ENCODE measurements at places on chromosomes 16 and 17.

DNA sequence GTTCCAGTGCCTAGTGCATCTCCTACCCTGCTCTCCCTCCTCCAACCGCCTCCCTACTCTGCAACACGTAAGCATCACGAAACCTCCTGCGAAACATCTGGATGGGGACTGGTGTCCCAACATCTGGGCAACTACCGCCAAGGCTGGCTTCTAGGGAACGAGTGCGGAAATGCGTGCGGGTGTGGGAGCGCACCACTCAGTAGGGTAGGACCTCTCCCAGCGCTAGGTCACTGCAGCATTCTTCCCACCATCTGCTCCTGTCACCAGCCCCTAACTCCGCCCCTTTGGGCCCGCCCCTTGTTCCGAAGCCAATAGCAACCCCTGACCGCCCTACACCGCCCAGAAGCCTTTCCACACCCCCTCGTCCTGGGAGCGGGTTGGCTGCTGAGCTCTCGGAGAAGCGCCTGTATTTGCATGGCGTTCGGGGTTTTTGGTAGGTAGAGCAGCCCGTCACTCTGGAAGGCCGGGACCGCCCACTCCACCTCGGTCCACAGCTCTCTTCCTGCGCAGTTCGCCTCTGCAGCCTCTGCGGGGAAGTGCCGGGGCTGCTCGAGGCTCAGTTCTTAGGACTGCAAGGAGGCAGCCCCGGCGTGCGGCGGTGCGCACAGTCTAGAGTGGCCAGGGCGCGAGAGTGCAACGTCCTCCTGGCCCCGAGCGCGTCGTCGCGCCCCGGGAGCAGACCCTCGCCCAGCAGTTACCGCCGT is at the start of gene HS3ST3B1:
Gene HS3ST3B1, plus strand, starts transcription at position 507 of the 704 bp plus-strand sequence. CDS start 438 bp downstream, outside the sequence.
- peak; percentile 100 for DNase-seq

GRCh38 chr17:1037238-1037879 is 40.4 kb downstream of the TIMM22 start:
- no peak for DNase-seq

GRCh38 chr16:53080345-53081031 is 25.7 kb downstream of the CHD9 start:
- DNase-seq: no peak

DNA sequence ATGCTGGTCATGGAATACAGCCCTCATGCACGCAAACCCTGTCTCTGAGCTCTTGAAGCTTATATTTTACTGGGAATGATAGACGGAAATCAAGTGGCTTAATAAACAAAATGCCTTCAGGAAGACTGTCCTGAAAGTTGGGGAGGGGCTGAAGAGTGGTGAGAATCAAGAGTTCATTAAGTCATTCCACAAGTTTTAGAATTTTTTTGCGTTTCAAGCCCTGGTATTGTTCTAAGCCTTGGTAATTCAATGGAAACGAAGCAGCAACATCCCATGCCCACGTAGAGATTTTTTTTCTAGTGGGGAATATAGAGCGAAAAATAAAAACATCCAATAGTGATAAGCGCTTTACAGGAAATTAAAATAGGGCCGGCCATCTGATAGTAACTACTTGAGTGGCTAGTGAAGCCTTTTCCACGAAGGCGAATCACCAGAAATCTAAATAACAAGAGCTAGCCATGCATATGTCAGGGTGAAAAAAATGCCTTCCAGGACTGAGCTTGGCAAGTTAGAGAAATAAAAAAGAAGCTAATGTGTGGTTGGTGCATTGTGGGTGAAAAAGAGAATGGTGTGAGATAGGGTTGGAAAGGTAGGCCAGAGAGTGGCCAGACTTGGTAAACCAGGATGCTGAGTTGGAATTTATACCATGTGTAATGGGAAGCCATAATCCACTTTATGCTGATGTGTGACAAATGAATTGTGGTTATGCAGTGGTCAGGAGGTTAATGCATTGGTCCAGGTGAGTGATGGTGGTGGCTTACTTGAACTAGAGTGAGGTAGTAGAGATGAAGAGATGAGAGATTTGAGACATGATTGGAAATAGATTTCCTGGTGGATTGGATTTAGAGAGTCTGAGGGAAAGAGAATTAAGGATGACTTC is 772 bp downstream of the PFAS start:
- no peak for DNase-seq

DNA sequence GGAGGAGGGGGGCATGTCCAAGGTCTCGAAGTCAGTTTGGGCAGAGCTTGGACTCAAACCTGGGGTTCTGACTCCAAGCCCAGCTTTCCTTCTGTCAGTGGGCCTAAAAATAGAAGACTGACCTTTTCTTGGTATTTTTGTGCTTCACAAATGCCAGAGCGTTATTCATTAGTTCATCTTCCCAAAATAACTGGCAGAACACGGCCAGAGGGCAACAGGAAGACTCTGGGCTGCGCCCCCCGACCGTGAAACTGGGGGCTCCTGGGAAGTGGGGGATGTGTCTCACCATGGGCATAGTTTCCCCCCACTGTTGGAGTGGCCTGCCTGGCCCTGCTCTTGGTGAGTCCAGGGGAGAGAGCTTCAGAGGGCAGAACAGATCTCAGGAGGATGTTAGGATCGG is 94.0 kb downstream of the SOCS1 start:
- DNase-seq: no peak

DNA sequence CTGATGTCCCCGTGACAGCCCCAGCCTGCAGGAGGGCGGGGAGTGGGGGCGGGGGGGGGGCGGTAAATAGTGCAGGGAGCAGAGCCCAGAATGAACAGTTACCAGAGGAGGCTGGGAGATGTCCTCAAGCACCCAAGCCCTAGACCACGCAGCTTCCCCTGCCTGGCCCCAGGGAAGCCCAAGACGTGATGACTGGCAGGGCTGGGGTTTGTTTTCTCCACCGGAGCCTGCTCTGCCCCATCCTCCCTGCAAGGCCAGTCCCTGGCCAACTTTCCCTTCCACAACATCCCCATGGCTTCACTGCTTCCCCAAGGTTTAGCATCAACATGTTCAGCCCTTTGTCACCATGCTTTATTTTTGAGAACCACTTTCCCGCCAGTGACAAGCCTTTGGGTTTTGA is 1.4 kb upstream of the BEAN1 start:
- no peak for DNase-seq

DNA sequence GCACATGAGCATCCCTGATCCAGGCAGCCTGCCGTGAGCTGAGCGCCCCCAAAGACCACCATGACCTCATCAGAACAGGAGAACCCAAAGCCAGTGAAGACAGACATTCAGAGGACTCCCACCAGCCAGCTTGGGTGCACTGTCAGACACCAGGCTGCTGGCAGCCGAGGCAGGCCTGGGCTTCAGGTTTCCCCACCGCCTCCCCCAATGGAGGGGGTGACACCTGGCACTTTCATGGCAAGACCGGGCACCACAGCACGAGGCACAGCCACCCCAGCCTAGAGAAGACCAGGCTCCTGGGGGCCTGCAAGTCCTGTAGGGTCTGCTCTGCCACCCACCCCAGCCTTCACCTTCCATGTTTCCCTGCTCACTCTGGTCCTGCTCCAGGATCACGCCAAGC is 140.5 kb downstream of the C16orf95 start:
- DNase-seq: no peak

Data from activated CD4-positive, alpha-beta T cell treated with anti-CD3 and anti-CD28 coated beads for 36 hours (primary cell).